AG08396 (cell line): ENCODE measurements at places on chromosomes 4 and X.

DNA sequence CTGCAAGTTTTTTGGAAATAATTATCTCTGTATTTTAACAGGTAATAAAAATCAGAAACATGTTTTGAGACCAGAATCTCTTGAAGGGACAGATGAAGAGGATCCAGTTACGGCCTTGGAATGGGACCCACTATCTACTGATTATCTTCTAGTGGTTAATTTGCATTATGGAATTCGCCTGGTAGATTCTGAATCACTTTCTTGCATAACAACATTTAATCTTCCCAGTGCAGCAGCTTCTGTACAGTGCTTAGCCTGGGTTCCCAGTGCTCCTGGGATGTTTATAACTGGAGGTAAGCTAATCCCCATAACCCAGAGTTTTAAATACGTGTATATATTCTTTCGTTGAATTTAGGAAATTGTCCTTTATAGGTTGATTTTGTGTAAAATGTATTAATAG, 59.4 kb downstream of the WDR17 start:
- no peak for DNase-seq

- no peak for DNase-seq
Measured at GRCh38 chrX:136182414-136182813, 35.1 kb downstream of the FHL1 start.

GRCh38 chrX:17788956-17789562, 51.8 kb downstream of the SCML1 start:
- DNase-seq = no peak

DNA sequence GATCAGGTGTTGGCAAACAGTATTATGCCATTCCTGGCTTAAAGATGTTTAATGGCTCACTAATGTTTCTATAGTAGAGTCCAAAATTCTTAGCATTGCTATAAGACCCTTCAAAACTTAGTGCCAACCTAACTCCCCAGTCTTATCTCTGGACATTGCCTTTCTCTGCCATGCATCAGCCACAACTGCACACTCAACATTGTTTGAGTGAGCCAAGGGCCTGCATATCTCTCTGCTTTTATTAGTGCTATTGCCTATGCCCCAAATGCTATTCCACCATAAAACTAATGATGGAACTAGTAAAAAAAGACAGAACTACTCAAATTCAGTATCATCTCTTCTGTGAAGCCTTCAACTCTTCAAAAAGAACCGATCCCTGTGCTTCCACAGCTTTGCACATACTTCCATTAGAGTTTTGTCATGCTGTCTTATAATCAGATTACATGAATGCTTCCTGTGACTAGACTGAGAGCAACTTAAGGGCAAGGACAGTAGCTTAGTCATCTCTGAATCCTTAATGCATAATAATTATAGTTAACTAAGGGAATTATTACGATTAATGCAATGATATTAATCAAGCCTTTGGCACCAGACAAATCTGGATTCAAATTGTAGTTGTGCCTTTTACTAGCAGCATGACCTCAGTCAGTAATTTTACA, 53.7 kb downstream of the CHM start:
- DNase-seq = no peak

DNA sequence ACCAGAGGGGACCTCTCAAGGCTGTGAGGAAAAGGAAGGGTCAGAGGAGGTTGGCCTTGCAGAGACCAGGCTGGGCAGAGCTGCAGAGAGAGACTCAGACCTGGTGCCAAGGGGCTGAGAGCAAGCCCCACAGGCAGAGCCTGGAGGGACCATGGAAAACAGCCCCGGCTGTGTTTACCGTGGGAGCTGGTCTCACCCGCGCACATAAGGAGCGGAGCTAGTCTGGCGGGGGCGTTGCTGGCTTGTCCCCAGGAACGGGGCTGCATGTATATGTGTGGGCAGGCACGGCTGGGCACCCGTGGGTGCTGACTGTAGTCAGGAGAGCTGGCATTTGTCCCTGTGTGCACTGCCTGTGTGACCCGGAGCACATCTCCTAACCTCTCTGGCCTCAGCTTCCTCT, 45.7 kb downstream of the C4orf50 start:
- no peak for DNase-seq

DNA sequence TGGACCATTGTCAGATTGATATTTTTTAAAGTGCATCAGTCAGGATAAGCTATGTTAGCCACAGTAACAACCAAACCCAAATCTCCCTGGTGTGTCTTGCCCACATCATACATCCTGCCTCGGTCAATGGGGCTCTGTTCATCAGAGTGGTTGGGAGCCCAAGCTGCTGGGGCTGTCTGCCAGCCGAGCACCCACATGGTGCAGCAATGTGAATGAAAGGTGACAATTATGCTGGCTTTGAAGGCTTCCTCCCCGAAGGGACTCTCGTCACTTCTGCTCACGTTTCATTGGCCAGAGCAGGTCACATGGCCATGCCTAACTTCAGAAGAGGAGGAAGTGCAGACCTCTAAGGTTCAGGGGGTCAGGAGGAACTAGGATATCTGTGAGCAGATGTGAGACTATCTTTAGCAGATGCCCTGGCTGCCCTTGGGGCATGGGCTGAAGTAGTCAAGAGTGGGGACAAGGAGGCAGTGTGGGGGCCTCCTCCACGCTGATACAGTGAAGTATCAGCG, 1.3 kb upstream of the JAKMIP1 start:
- no peak for DNase-seq

GRCh38 chr4:69849297-69849696, 10.6 kb downstream of the SULT1E1 start:
- no peak for DNase-seq

- DNase-seq = no peak
Measured at GRCh38 chr4:153170407-153170806, 33.8 kb upstream of the TRIM2 start.

DNA sequence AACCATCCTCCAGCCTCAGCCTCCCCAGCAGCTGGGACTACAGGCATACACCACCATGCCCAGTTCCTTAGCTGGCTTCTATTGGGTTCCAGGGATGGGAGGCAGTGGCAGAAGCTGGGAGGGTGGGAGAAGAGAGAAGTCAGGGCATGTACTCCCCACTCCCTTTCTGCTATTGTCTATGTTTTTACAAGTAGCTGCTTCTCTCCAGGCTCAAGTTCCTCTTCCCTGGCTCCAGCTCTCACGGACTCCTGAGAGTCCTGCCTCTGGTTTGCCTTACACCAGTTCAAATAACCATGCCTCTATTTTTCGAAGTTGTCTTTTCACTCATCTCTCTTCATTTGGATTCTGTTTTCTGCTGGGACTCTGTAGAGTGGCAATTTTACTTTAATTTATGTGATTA, 2.9 kb downstream of the TBC1D9 start:
- DNase-seq = no peak

DNA sequence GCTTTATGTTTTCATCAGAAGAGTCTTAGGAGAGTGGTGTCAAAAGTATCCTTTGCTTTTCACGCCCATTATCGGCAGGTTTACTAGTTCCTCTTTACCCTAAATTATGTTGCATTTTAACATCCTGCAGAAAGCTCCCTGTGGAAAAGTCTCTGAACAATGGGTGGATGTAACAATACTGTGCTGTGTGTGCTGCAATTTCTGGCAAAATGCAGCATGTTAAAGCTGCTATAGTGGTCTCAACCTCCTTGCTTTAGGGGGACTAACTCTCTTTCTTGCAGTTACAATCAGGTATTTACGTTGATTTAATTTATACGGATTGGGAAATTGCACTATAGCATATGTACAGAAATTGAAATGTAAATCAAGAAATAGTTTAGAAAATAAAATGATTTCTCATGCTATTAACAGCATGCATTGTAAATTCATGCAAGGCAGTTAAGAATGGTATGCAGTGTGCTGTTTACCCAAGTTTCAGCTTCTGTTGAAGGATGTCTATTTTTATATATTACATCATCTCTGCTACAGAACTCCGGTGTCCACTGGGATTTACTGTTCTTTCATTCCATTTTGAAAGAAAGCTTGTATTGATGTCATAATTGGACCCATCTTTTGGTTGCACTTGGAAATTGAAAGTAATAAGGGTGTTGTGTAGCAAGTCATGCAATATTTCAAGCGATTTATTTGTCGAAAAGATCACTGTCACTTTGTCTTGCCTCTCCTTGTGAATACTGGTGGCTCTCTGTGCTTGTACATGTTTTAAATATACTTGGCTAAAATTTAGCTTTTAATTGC, 145.7 kb downstream of the RAPGEF2 start:
- peak; percentile 73 for DNase-seq

GRCh38 chr4:92163348-92163747, 140.4 kb upstream of the GRID2 start:
- DNase-seq = no peak

GRCh38 chrX:21132686-21133393, 241.4 kb upstream of the CNKSR2 start:
- no peak for DNase-seq

DNA sequence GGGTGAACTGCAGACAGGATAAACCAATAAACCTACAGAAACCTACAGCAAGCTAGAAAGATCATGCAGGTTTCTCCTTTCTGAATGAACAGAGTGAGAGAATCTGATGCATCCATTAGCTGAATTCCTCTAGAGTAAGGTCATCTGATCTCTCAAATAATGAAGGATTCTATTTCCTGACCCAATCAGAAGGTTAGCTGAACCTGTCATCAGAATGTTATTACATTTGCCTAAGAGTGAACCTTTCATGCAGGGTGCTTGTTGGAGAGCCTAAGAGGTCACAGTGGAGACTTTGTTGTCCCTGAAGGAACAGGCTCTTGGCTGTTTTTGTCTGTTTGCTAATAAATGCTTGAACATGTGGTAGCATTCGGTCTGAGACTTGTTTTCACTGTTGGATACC, 24.0 kb downstream of the MEPE start:
- DNase-seq = no peak

GRCh38 chrX:68307769-68308168, 125.5 kb downstream of the OPHN1 start:
- DNase-seq = peak; percentile 22

- no peak for DNase-seq
Measured at GRCh38 chrX:141838016-141838415, at the start of gene MAGEC3. Gene MAGEC3, plus strand, starts transcription at chrX:141838316. Its CDS starts 0 bp downstream, at chrX:141838316.

DNA sequence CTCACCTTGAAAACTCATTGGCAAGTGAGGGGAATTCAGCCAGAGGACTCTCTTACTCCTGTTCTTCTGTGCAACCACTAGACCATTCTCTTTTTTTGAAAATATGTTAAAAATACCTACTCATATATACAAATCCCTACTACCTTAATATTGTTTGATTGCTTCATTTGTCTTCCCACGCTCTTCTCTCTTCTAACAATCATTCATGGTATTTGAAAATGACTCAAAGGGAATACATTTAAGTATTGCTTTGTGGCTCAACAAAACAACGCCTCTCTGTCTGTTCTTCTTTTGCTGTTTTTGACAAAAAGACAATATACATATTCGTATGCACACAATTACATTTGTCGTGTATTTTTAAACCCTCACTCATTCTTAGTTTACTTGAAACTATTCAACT, 589.4 kb downstream of the ANKRD50 start:
- DNase-seq = no peak

- no peak for DNase-seq
Measured at GRCh38 chr4:101471201-101471600, 123.9 kb upstream of the PPP3CA start.

- DNase-seq = no peak
Measured at GRCh38 chr4:41287852-41288251, 31.1 kb downstream of the UCHL1 start.

- no peak for DNase-seq
Measured at GRCh38 chr4:77047037-77047436, 28.8 kb downstream of the CCNI start.

DNA sequence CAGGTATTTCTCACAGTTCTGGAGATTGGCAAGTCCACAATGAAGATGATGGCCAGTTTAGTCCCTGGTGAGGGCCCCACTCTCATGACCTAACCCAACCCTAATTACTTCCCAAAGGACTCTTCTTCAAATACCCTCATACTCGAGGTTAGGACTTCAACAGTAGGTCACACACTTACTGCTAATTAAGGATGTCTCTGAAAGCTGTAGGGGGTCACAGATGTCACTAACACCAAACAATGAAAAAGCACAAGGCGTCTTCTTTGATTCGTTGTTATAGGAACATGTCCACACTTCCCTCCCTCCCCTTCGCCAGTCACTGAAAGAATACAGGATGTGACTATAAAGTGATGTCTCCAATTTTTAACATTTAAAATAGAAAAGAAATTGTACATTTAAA, 309.7 kb downstream of the PACRGL start:
- DNase-seq = no peak

- no peak for DNase-seq
Measured at GRCh38 chr4:8008391-8008790, 68.7 kb upstream of the AFAP1 start.

- DNase-seq = peak; percentile 26
Measured at GRCh38 chr4:186808630-186809018, 85.0 kb upstream of the FAT1 start.

GRCh38 chrX:130196466-130196865, 24.7 kb downstream of the RAB33A start:
- DNase-seq = no peak

GRCh38 chrX:134174859-134175258, 62.1 kb upstream of the CCDC160 start:
- no peak for DNase-seq

GRCh38 chr4:173517781-173518424, 12.1 kb downstream of the HAND2 start:
- no peak for DNase-seq

- DNase-seq = no peak
Measured at GRCh38 chrX:97740886-97741285, 857.2 kb downstream of the RPA4 start.

- DNase-seq = peak; percentile 20
Measured at GRCh38 chr4:109921384-109921808, 8.7 kb downstream of the EGF start.

DNA sequence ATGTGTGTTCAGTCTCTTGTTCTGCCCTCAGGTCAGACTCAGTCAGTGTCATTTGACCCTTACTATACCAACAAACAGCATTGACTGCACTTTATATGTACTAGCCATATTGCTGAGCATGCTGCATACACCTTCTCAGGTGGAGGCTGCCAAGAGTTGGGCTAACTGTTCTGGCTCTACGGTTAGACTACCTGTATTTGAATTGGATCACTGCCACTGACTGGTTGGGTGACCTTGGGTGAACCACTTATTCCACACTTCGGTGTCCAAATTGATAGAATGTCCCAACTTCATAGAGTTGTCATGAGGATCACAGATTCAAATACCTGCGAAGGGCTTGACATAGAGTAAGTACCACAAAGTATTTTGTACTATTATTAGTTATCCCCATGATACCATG, 91.2 kb upstream of the GPR50 start:
- no peak for DNase-seq

- peak; percentile 53 for DNase-seq
Measured at GRCh38 chr4:168496834-168497233, at the start of gene PALLD. Gene PALLD, plus strand, starts transcription at chr4:168497052.

DNA sequence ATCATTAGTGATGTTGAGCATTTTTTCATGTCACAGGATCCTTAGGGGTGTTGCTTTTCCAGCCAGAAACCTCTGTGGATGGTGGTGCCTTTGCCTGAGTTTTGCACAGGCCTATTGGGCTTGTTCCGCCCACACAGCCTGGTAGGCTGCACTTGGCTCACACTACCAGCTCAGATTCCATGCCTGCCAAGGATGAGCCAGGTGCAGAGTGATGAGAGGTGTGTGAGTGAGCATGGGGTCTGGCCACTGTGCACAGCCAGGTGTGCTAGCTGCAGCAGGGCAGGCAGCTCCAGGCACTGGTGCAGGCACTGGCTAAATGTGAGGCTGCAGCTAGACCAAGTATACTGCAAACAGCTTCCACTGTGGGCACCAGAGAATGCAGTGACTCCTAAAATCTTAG, 341.6 kb downstream of the FSTL5 start:
- no peak for DNase-seq
